ENCODE measurements at places on chromosomes 3 and 15.
A peak's percentile ranks its signal among the peaks of the same experiment; 100 is the strongest.

DNA sequence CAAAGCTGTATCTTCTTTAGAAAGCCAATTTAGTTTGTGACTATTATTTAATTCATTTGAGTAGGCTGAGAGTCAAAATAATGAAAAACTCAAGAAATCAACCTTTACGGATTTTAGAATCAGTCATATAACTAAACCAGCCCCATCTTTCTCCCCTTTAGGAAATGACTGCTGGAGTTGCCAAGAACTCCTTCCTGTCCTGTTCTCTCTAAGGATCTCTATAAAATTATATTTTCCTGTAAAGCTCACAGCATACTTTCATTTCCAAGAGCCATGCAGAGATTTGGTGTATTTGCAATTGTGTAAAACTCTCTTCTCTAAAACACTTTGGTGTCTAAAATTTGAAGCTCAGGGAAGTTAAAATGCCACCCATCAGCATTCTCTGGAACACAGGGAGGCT is 323.4 kb upstream of the GBE1 start:
- DNase-seq: no peak

- DNase-seq: no peak
These were observed 14.8 kb downstream of the UBP1 start for GRCh38 chr3:33425453-33425852.

DNA sequence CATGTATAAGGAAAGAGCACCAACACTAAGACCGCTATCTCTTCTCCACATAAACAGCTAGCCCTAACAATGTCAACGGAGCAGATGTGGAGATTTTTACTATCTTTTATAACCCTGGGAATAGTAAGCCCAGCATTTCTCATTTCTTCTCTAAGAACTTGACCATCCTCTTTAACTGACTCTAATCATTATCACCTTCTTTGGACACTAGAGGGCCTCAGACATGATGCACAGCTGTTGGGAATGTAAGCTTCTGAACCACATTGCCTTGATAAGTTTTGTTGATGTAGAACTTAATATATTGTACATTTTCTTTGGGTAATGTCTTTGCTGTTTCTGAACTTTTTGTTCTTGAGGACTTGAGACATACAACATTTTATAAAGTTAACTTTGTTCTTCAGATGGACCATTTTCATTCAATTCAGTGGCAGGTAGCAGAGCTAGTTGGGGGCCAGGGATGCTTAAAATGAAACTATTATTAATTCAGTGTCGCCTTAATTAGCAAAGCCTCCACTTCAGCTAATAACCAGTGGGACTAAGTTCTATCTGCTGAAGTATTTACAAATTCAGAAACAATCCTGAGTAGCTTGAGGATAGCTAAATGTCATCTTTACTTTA is 9.6 kb upstream of the TAGLN3 start:
- DNase-seq: peak; percentile 83

DNA sequence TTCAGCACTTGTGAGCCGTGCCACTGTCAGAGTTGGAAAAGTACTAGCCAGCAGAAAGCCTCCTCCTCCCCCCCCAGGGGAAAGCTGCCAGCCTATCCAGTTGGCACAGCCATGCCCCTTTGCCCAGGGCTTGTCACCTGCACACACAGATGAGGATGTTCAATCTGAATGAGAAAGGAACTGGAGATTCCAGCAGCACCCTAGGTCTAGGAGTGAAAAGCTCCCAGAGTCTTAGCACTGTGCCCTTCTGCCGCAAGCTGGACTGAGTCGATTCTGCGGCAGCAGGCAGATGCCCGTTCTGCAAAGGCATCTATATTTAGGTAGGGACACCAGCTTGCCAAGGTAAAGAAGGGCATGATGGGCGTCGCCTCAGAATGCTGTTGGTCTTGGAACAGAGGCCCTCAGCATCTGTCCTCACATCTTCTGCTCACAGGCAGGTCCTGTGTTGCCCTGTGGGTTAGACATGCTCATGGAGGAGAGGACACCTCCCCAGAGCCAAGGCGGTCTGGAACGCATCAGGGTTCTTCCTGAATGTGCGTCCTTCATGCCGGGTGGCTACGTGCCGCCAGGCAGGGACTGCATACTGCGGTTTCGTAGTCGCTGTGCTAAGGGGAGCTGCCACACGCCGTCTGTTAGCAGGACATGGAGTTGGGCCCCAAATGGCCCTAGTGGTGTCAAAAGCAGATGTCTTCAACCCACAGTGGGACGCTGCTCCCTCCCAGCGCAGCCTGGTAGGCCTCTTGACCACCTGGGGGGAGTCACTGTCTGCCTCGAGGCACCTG is 109.5 kb downstream of the VGLL4 start:
- no peak for DNase-seq

DNA sequence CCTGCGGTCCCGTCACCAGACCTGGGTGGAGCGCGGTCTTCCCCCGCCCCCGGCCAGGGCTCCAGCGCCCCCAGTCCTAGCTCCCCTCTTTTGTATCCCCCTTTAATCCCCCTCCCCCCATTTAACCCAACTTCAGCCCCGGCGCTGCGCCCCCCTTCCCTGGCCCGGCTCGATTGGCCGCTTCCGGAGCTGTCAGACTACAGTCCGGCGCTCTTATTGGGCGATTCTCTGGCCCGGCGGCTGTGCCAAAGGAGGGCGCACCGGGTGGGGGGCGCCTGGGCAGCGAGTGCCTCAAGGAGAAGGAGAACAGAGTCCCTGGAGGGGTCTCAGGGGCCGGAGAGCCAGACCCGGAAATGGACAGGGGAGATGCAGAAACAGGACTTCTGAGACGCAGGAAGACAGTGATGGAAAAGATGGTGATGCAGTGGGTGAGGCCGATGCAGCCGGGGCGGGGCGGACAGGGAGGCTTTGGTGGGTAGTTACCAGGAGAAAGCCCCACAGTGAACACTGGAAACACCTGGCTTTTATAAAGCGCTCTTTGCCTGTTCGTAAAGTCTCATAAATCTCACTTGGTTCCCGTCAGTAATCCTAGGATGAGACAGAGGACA is 1.2 kb upstream of the ADCY5 start:
- no peak for DNase-seq

DNA sequence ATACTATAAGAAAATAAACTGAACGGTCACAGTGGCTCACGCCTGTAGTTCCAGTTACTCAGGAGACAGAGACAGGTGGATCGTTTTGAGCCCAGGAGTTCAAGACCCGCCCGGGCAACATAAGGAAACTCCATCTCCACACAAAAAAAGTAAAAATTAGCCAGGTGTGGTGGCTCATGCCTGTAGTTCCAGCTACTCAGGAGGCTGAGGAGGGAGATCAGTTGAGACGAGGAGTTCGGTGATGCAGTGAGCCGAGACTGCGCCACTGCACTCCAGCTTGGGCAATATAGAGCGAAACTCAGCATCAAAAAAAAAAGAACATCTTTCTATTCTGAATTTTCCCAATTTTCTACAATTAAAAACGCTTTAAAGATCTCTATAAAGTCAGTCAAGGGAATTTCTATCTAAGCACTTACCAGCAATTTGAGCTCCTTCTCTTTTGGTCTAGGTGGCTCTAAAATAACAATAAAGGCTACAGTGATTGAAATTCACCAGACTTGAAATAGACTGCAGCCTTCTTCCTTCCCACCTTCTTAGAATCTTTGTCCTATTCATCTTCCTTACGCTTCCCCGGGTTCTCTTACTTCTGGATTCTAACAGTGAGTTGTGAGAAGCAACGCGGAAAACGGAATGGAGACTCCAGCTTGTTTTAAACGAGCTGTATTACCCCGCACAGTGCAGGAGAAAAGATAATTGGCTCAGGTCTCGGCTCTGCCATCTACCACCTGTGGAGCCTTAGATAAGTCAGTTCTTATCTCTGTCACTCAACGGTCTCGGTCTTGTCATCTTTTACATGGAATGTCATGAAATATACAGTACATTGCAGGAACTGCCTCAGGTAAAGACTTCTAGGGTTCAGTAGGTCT is 812 bp upstream of the SEC62 start:
- no peak for DNase-seq

GRCh38 chr15:35182841-35183479 is 97.9 kb upstream of the NANOGP8 start:
- no peak for DNase-seq

DNA sequence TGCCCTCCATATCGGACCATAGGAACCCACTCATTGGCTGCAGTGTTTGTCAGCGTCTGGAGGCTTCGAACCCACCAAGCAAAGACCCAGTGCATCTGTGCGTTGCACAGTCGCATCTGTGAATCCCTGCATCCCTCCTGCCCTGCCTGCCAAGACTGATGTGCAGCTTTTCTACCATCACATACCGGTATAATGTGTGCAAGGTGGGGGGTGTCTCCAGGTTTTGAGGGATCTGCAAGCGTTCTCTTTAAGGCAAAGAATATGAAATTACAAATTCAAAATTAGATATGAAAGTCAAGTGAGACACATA is 288 bp upstream of the NME9 start:
- no peak for DNase-seq

- no peak for DNase-seq
These were observed 13.8 kb downstream of the ISG20 start for GRCh38 chr15:88652456-88653199.

DNA sequence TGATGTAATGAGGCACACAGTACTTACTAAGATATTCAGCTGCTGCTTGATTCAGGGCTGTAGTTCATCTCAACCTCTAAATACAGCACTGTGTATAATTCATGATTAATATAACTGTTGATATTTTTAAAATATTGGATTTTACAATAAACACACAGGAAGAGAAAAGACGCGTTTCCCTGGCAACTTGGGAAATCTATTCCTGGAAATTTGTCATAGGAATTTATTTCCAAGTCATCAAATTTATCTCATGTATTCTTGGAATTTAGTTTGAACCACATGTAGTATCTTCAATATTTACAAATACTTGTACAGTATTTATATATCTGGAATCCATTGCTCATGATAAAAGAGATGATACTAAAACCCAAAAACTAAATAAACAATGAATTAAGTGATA is 30.6 kb downstream of the EPHA3 start:
- DNase-seq: no peak

DNA sequence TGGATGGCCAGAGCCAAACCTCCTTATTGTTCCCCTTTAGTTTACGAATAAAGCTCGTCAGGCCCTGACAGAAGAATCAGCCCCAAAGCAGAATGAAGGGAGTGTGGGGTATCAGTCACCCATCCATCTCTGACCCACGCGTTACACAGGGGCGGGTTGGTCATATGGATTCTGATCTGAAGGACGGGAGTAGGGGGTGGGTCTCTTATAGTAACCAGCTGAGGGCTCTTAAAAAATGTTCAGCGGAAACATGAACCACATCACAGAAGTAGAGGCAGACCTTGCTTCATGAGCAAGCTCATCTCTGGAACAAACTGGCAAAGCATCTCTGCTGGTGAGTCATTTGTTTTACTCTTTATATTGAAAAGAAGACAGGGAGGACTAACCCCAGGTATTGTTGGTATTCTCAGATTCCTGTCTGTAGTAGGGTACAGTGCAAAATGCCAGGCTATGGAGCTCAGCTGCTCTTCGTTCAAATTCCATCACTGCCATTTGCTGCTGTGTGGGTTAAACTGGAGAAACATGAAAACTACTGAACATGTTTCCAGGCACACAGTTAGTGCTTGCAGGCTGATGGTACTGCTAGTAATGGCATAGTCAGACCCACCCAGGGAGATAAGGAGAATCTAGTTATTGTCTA is at the start of gene CXCR6:
Gene CXCR6 (plus strand): TSS at position 258 of the 640 bp plus-strand sequence. CDS start 3,018 bp downstream, outside the sequence.
- DNase-seq: no peak

GRCh38 chr15:79248183-79248582 is 34.3 kb upstream of the ANKRD34C start:
- DNase-seq: no peak

DNA sequence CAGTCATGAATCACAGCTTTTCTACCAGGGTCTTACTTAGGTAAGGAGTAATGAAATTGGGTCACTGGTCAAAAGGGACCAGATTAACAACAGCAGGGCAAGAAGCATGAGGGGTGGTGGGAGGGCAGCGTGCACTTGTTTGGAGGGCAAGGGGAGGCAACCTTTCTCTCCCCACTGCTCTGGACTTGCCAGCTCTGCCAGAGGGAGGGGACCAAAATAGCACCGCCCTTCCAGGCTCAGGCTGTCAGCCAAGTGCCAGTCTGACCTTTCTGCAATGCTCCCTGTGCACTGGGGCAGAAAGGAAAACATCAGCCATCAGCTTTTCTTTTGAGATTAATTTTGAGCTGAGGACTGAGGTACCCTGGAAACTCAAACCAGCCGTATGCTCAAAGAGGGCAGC is 4.5 kb upstream of the ULK3 start:
- peak; percentile 63 for DNase-seq

DNA sequence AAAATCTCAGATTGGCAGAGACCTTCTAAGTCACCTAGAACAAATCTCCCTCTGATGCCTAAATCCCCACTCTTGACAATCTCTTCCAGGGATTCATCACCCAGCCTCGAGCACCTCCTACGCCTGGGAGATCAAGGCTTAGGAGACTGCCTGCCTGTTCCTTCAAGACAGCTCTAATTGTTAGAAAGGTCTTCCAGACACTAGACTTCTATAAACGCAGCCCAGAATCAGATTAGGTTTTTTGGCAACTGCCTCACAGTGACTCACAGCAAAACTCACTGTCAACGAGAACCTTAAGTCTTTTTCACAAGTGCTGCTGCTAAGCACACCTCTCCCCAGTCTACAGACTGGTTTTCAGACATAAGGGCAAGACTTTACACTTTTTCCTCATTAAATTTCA is 23.1 kb downstream of the SRGAP3 start:
- peak; percentile 27 for DNase-seq

DNA sequence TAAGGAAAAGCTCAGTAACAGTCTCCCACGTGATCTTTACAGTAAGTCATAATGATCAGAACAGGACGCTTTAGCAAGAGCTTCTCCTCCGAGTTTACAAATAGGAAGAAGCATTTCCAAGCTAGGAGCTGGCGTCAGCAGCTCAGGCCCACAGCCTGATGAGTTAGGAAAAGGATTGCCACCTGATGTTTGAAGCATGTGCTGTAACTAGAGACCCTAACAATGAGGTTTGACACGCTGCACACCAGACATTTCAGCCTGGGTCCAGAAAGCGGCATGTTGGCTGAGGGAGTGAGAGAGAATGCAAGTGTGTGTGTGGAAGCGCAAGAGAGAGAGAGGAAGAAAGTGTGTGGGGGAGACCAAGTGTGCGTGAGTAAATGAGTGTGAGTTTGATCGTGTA is 47.3 kb downstream of the TLE3 start:
- no peak for DNase-seq

GRCh38 chr3:73719413-73719851 is 94.7 kb upstream of the PDZRN3 start:
- DNase-seq: no peak

GRCh38 chr3:129161860-129162271 is 1.0 kb upstream of the ISY1 start:
- peak; percentile 59 for DNase-seq

- DNase-seq: no peak
These were observed 283.9 kb upstream of the THBS1 start for GRCh38 chr15:39296955-39297354.

- DNase-seq: no peak
These were observed 81.9 kb downstream of the LRRK1 start for GRCh38 chr15:101001056-101001455.

DNA sequence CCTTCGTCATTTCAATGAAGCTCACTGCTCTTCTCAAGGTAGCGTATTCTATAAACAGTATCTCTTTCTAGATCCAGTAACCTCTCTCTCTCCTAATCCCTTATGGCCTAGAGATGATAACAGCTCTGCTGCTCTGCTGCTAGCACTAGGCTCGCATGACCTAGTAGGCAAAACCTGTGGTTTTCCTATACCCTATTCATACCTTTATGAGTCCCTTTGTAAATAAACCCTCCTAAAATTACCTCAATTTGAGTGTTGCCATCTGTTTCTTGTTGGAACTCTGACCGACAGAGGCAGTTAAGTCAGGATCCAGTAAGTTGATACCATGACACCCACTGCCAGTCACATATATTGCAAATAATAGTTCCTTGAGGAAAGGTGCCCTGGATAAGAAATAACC is 7.3 kb downstream of the CCDC14 start:
- no peak for DNase-seq

- no peak for DNase-seq
These were observed 33.6 kb downstream of the GOLGA6L10 start for GRCh38 chr15:82315519-82316246.

Data from hematopoietic multipotent progenitor cell treated with erythropoietin and hydrocortisone succinate and interleukin-3 and kit ligand, for 6 days (in vitro differentiated cells).